ENCODE measurements at places on chromosomes 3 and 15. TPM values are rescaled to one million over a fixed set of nuclear protein-coding genes. Genes with fewer than 3 reads are reported as not detected.

IL17RE gene
- total RNA-seq, result 14.3 TPM

ERC2 gene
- total RNA-seq, result not detected

NTRK3 gene
- not detected for total RNA-seq

NRROS gene
- total RNA-seq, result 0.12 TPM

PARP3 gene
- total RNA-seq, result 17.5 TPM

THSD4 gene
- 30.5 TPM for total RNA-seq

LMAN1L gene
- total RNA-seq, result 0.17 TPM

CPEB1 gene
- not detected for total RNA-seq

GOLGA8O gene
- 0.49 TPM for total RNA-seq

UROC1 gene
- not detected for total RNA-seq

FAM107A gene
- total RNA-seq, result not detected

SOX14 gene
- not detected for total RNA-seq

Measured in HCT116 (cell line).